ENCODE measurements at places on chromosomes 11 and 22. TPM values are rescaled to one million over a fixed set of nuclear protein-coding genes. Genes with fewer than 3 reads are reported as not detected.

ALX4 gene
- total RNA-seq, result not detected

BATF2 gene
- total RNA-seq, result 0.55 TPM

SRRD gene
- total RNA-seq, result 25.9 TPM

SLC22A12 gene
- not detected for total RNA-seq

INCENP gene
- total RNA-seq, result 96.8 TPM

TENM4 gene
- 29.6 TPM for total RNA-seq

MUC2 gene
- total RNA-seq, result not detected

THY1 gene
- total RNA-seq, result 319 TPM

MRGPRE gene
- not detected for total RNA-seq

SMIM35 gene
- total RNA-seq, result not detected

YAP1 gene
- total RNA-seq, result 80.5 TPM

- no peak for DNase-seq
Observed at GRCh38 chr22:40383905-40384304, 13.5 kb downstream of the SGSM3 start.

DNA sequence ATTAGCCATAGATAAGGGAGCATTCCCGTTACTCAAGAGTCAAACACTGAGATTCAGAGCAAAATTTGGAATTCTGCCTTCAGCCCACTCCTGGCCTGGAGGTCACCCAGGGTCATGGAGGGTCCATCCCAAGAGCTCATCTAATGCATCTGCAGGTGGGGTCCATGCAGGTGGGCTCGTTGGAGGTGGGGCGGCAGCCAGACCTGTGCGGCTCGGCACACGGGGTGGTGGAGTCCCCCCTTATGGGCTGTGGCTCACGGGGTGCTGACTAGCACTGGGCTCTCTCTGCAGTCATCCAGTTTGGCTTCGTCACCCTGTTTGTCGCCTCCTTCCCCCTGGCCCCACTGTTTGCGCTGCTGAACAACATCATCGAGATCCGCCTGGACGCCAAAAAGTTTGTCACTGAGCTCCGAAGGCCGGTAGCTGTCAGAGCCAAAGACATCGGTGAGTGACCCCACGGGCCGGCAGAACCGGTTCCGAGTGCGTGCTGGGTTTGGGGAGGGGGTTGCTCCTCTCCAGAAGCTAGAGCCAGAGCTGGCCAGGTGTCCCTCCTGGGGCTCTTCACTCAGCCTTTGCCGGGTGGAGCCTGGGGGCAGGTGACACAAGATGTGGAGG is 32.4 kb upstream of the FADD start:
- no peak for DNase-seq

DNA sequence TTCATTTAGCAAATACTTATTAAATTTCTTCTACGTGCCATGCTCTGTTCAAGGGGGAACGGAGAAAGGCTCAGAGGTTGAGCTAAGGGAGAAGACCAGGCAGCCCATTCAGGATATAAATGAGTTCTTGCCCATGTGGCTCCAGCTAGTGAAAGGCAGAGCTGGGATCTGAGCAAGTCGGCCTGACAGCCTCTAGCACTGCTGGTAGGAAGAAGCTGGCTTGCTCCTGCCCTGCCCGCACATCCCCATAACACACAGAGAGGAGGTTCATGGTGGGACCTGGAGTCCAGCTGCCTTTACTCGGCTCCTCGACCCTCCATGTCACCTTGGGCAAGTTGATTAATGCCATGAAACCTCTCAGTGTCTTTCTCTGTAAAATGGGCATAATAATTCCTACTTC is 2.0 kb downstream of the SLC15A3 start:
- peak; percentile 34 for DNase-seq

DNA sequence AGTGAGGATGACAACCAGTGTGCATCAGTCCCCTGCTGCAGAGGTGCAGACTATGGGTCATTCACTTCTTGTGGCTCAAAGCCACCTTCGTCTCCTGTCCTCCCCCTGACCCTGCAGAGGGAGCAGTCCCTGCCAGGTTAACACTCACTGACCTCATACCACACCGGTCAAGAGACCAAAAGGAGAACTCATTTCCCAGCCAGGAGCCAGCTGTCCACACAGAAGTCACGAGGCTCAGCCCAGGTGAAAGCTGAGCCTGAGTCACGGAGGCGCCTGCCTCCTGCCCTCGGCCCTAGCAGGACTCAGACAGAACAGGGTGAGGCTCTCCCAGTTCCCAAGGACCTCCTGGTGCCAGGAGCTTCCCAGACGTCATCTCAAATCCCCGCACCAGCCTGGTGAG is 103.7 kb downstream of the MN1 start:
- DNase-seq, result no peak

GRCh38 chr22:38853196-38853651 is 9.4 kb upstream of the NPTXR start:
- no peak for DNase-seq

- no peak for DNase-seq
Observed at GRCh38 chr11:126698576-126698975, 302.0 kb downstream of the KIRREL3 start.

DNA sequence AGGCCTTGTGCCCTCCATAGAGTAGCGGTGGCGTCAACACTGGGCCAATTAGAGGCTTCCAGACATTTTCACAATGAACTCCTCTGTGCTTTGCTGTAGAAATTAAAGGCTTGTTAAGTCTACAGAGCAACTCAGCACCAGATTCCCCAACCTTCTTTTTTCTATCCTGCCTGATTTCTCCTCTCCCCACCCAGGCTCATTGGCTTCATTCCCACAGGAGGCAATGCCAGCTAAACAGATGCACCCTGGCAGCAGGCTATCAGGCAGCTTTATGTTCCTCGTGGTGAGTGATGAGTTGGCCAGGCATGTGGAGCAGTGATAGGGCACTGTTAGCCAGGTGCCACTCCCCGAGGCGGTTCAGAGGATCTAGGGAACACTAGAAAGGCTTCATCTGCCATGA is 4.8 kb downstream of the DIXDC1 start:
- no peak for DNase-seq

- DNase-seq, result no peak
Observed at GRCh38 chr11:57344826-57345225, 6.7 kb downstream of the P2RX3 start.

DNA sequence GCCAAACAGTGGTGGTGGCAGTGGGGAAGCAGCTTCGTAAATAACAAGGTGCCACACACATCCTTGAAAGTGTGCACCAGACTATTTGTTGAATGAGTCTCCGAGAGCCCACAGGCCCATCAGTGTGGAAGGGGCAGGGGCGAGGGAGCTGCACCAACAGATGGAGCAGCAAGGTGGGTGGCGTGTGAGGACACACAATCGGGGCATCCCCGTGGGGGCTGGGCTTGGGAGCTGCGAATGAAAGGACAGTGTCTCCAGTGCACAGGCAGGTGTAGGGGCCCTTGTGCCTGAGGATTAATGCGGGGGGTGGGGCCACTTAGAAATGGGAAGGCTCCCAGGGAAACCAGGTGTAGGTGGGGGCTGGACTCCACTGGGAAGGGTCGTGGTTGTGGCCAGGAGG is 2.8 kb downstream of the NRXN2 start:
- DNase-seq, result peak; percentile 42

- no peak for DNase-seq
Observed at GRCh38 chr22:46910624-46911023, 148.2 kb downstream of the TBC1D22A start.

DNA sequence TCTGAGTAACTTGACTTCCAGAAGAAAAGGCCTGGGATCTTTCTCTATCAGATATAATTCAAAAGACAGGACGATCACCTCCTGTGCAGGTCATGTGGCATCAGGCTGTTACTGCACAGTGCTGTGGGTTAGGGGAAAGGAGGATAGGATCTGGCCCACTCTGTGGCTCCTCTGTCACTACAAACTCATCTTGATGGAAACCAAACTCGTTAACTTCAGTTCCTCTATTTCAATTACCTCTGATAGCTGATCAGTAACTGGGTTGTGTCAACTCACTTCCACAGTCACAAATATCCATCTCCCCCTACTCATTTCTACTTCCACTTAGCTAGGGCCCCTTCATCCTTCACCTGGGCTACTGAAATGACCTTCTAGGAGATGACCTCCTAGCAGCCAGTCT is 95.2 kb downstream of the RCN1 start:
- DNase-seq, result no peak

DNA sequence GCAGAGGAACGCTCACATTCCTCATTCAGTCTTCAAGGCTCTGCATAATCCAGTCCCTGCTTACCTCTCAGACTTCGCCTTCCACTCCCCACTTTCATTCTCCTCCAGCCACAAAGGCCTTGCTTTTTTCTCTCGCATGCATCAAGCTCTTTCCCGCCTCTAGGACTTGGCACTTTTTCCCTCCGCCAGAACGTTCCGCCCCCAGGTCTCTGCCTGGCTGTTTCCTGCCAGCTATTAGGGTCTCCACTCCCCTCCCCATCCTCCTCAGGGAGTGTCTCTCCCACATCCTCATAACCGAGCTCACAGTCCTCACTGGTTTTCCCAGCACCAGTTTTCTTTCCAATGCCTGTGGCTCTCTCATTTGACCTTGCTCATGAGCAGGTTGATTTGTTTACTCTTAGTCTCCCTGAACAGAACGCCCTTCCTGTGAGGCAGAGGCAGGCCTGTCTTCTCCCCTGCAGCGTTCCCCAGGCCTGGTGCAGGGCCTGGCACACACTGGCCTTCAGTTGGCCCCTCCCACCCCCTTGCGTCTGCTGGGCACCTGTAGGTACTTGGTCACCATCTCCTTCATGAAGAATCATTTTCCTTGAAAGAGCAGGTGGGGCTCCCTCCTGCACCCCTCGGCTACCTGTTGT is 75.2 kb downstream of the RTL6 start:
- DNase-seq, result peak; percentile 16

DNA sequence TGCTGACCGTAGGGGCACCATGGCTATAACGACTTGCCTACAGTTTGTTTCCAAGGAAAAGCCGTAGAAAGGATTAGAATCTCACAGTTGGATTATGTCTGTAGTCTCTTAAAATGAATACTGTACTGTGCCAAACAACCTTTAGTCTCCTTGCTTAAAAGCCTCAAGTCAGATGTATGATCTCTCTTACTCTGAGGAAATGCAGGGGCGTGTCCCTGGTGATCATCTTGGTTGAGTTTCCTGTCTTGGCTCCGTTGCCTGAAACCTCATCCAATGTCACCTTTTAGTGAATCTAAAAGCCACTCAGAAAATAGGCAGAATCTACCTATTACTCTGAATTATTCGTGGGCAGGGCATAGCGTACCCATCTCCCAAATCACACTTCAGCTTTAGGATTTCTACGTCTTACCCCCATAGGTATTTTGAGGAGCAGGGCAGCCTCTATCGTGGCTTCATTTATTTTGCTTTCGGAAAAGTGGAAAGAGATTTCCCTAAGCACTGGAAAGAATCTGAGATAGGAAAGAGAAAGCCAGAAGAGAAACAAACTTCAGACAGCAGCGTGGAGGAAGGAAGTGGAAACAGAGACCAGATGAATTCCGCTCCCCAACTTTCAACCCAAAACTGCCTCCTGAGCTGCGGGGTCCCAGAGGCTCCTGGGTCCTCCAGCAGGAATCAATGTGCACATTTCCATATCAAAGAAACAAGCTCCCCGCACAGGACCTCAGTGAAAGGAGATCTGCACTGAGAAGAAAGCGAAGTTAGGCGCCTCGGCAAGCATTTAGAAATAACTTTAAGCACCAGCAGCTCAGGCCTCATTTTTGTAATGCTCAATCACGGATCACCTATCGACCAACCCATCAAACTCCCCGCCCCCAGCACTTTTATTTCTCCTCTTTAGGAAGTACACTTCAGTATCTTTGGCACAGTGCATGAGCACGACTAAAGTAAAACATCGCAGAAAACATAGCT is 245.8 kb downstream of the ETS1 start:
- peak; percentile 23 for DNase-seq

DNA sequence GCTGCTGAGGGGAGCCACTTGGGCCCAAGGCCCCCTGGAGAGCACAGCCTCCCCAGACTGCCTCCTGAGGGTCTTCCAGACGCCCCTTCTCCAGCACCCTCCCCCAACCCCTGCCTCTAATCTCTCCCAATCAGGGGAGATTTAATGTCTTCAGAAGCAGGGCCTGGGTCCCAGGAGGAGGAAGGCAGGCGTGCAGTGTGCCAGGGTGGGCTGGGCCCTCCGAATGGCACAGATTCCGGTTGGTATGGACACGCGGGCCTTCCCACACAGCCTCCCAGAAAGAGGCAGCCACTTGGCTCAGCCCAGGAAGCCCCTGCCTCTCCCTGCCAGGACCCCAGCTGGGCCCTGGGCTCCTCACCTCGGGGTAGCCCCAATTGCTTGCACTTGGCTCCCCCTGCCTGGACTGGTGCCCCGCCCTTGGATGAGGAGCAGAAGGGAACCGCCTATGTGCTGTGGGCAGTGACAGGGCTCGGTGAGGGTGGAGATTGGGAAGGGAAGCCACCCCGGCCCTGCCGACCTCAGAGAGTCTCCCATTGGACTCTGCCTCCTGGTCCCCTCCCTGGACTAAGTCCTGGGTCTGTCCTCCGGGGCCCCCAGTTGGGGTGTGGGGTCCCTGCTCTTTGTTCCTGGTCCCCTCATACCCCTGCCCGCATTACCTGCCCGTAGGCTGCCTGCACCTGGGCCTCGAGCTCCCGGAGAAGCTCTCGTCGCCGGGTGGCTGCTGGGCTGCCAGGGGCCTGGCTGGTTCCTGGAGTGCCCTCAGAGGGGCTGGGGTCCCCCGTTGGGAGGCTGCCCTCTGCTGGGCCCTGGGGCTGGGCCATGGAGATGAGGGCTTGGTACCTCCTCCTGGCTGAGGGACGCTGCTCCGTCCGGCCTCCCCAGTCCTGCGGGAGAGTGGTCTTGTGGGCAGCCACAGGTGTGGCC is 572 bp upstream of the CABP2 start:
- peak; percentile 64 for DNase-seq

DNA sequence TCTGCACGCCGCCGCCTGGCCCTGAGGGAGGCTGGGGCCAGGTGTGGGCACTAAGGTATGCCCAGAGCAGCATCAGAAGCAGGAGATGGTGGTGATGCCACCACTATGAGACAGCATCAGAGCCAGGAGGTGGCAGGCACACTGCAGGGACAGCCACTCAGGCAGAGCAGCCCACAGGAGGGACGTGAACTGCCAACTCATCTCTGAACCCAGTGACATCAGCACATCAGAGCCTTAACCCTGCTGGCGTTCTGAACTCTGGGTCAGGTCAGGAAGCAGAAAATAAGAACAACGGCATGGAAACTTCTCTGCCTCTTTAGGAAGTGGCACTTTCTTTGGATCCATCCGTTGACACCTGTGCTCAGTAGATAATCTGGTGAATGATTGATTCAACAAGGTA is 14.7 kb upstream of the IFT27 start:
- DNase-seq, result no peak

GRCh38 chr11:72070491-72070890 is 9.9 kb downstream of the NUMA1 start:
- DNase-seq, result no peak

- DNase-seq, result no peak
Observed at GRCh38 chr11:64102005-64102738, 63.7 kb downstream of the MACROD1 start.

DNA sequence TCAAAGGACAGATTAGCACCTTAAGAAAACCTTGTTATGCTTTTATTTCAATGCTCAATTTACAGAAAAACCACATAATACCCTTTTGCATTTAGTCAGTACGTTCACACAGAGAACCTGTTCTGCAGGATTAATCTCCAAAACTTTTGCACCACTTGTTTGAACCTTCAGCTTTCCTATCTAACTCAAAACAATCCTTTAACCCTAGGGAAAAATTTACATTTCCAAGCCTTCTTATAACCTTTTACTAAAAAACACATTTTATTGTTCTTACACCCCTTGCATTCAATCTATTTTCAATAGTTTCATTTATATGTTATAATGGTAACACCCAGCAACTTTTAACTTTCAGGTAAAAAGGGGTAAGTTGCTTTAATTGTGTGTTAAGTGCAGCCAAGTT is 952.5 kb upstream of the CNTN5 start:
- DNase-seq, result no peak

All from H7 (cell line).